ENCODE measurements at places on chromosomes 3 and 15.

DNA sequence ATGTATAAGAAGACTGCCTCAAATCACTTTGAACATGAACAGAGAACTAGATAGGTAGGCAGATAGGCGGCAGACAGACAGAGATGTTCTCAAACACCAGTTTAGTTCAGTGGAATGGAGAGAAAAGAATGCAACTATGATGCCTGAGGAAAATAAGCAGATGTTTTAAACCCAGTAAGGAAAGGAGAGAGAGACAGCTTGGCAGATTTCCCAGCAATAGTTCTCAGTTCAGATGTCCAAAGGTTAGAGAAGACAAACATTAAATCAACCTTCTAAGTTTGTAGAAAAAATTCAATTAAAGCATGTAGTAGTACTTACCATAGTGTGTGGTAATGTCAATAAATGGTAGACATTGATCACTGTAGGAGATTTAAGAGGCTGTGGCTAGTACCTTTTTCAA lies 209.6 kb upstream of the PFN2 start:
- H3K27me3 ChIP-seq = peaks cover 2% of the 10 kb centered on the region
- no peaks in the 10 kb centered on the region for H3K4me1 ChIP-seq
- H3K27ac ChIP-seq = no peak overlapping the region
- no peaks in the 10 kb centered on the region for H3K36me3 ChIP-seq

DNA sequence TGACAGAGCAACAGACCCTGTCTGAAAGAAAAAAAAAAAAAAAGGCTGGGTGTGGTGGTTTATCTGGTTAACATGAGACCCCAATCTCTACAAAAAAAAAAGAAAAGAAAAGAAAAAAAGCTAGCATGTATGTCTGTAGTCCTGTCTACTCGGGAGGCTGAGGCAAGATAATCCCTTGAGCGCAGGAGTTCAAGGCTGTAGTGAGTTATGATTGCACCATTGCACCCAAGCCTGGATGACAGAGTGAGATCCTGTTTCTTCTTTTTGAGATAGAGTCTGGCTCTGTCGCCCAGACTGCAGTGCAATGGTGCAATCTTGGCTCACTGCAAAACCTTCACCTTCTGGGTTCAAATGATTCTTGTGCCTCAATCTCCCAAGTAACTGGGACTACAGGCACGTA lies 8.4 kb upstream of the DHX30 start:
- H3K4me3 ChIP-seq = no peak overlapping the region
- no peaks in the 10 kb centered on the region for H3K36me3 ChIP-seq
- no peaks in the 10 kb centered on the region for H3K27me3 ChIP-seq
- no peak for DNase-seq

DNA sequence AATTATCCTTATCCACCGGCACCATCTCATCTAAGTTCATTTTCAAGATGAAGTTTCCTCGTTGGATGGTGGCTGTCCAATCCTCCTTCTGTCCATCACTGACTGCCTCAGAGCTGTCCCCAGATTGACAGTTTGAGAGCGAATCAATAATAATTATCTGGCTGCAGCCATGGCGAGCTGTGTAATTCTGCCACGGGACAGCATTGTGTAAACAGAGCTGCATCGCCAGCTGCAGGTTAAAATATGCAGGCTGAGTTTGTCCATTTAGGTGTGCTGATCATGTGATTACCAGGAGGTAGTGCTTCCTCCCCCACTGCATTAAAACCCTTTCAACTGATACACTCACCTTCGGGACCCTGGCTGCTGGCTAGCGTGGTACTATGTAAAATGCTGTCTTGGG lies 461.9 kb upstream of the ONECUT1 start:
- DNase-seq = no peak
- H3K4me3 ChIP-seq = no peak overlapping the region
- H3K27me3 ChIP-seq = no peaks in the 10 kb centered on the region
- no peaks in the 10 kb centered on the region for H3K4me1 ChIP-seq
- no peaks in the 10 kb centered on the region for H3K36me3 ChIP-seq

GRCh38 chr3:124935794-124936542 lies 1.4 kb upstream of the MUC13 start:
- H3K27me3 ChIP-seq = peaks cover 5% of the 10 kb centered on the region
- no peak overlapping the region for H3K4me3 ChIP-seq
- no peak for DNase-seq

DNA sequence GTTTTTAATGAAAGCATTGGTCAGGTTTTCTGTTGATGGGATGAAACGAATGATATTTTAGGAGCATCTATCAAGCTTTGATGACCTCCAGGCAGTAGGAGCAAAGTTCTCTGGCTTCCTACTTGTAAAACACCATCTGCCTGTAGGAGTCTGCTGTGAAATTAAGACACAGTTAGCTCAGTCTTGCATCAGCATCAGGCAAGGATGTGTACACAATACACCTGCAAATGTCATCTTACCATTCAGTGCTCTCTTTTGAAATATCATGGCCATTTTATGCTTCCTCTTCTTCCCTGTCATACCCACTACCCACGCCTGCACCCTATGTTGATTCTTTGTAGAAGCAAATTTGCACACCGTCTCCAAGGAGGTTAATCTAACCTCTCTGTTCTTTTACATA lies 38.2 kb downstream of the B3GALNT1 start:
- no peak for DNase-seq
- H3K36me3 ChIP-seq = peaks cover 2% of the 10 kb centered on the region
- peaks cover 35% of the 10 kb centered on the region for H3K4me1 ChIP-seq

DNA sequence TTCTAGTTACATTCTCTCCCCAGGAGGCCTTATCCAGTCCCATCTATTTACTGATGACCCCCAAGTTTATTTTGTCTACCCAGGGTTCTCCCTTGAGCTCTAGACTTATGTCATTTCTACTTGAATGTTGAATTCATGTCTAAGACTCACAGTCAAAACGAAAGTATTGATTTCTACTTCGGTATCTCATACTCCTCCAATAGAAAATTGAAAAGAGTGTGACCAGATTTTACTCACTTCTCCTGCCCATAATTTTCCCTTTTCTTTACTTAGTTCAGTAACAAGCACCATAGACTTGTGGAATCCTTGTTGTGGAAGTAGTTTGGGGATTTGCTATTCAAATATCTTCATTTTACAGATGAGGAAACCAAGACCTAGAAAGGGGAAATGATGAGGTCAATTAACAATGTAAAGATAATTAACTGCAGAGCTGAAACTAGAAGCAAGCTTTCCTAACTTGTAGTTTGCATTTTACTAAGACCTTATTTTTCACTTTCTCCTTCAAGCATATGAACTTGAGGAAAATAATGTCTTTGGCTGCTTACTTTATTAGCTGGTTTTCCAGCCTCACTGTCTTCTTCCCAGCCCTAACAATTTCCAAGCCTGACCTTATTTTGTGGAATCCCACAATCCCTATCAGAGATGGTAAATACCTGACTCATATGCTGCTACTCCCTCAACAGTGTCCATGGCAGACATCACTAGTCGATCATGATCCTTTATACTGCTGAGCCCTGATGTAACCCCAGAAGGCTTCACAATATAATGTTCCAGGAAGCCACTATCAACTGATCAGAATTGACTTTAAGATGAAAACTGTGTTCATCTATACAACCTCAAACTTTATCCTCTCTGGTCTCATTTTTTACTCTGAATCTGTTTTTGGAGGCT lies 123.9 kb upstream of the AGBL1 start:
- H3K4me1 ChIP-seq = no peaks in the 10 kb centered on the region
- H3K36me3 ChIP-seq = no peaks in the 10 kb centered on the region
- H3K27me3 ChIP-seq = peaks cover 5% of the 10 kb centered on the region
- no peak overlapping the region for H3K27ac ChIP-seq

- no peaks in the 10 kb centered on the region for H3K4me1 ChIP-seq
- H3K27me3 ChIP-seq = no peaks in the 10 kb centered on the region
Measured at GRCh38 chr3:152047465-152047864, 174.0 kb downstream of the SUCNR1 start.

DNA sequence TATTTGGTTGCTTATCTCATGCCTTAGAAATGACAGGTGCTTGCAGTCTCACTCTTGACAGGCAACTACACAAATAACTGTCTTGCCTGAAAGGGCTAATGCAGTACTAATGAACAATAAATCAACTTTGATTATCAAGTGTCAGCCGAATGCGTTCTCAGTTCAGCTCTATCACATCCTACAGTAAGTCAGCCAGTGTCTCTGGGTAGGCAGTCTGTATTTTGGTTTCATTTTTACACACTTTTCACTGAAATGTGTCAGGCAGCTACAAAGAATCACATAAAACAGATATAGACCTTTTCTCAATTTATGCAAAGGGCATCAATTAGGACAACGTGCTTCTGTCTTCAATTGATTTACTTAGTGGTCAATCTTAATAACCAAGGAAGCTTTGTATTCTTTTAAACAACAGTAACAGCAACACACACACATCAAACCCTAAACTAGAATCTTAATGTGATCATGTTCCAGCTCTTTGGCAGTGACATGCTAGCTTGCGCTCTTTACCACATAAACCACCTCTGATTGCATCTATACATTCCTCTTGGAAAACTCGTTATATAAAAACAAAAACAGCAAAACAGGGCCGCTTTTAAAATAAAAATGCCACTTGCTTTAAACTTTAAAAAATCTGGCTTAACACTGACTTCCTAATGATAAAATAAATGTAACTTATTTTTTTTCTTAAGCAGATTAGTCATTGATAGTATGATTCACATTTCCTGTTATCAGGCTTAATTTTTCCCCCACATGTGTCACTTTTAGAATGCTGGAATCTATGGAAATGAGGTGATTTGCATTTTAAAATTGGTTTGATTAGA lies 520.4 kb downstream of the FOXP1 start:
- H3K4me3 ChIP-seq = no peak overlapping the region
- H3K27ac ChIP-seq = no peak overlapping the region
- peaks cover 31% of the 10 kb centered on the region for H3K36me3 ChIP-seq
- no peaks in the 10 kb centered on the region for H3K27me3 ChIP-seq

DNA sequence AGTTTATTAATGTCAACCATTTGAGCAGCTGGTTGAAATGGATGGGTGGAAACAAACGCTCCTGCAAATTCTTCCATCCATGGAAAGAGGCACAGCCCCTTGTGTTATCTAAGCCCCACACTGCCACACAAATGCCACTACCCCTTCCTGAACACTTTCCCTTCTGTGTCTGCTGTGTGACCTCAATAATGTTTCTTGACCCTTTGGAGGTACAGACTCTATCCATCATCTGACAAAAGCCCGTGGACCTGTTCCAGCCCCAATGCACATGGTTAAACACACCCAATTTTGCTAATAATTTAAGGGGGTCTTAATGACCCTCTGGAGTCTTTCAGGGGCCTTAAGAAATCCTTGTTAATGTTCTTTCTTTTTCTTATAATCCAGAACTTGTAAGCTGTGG lies 482.2 kb upstream of the CFAP20DC start:
- H3K4me1 ChIP-seq = peaks cover 10% of the 10 kb centered on the region
- H3K4me3 ChIP-seq = no peak overlapping the region
- no peaks in the 10 kb centered on the region for H3K27me3 ChIP-seq
- no peak for DNase-seq
- no peaks in the 10 kb centered on the region for H3K36me3 ChIP-seq

DNA sequence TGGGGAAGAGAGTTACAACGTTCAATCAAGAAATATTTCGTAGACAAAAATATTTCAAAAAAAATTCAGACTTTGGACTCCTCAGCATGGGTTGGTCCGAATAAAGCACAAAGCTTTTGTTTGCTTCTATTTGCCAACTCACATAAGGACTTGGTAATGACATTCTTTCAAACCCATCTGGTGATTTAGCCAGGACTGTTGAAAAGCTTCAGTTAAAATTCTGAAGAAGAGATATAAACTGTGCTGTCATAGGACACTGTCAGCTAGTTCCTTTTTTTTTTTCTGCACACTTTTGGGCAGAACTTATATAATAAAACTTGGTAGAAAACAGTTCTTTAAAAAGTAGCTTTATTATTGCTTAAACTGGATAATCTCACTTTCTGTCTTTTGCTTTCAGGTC lies 660.8 kb upstream of the SGO1 start:
- no peaks in the 10 kb centered on the region for H3K4me1 ChIP-seq
- H3K4me3 ChIP-seq = no peak overlapping the region
- no peak overlapping the region for H3K27ac ChIP-seq
- H3K27me3 ChIP-seq = no peaks in the 10 kb centered on the region

DNA sequence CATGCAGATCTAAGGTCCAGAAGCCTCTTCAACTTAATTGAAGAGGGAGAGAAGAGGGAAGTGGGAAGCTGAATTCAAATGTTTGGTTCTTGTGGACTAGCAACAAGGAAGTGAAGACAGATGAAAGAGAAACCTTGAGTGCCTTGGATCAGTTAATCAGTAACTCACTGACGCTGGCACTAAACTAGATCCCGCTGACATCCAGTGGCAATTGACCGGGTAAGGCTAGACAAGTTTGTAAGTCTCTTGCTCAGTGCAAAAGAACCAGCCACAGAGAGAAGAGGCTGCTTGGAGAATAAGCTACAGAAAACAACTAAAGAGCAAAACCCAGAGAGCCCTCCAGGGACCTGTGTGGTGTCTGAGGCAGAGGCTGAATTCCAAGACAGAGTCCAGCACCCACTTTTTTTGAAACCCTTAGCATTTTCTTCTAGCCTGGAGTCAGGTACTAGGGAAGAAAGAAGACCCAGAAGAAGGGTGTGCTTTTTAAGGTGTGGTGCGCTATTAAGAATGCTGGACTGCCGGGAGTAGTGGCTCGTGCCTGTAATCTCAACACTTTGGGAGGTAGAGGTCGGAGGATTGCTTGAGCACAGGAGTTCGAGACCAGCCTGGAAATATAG lies 6.9 kb downstream of the PLCH1 start:
- DNase-seq = no peak
- H3K27ac ChIP-seq = no peak overlapping the region
- H3K36me3 ChIP-seq = no peaks in the 10 kb centered on the region

DNA sequence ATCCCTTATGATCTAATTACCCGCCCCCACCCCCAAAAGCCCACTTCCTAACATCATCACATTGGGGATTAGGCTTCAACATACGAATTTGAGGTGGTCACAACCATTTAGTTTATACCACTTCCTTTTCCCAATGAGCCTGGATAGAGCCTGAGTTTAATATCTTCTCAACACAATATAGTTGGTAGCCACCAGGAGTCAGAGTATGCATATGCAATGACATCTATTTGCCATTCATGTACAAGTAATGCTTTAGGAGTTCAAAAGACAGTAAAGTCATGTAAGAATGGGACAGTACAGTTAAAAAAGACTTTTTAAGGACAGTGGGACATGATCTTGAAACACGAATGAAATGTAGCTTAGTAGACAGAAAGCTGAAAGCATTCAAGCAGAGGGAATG lies 172.4 kb downstream of the DCLK3 start:
- no peak overlapping the region for H3K4me3 ChIP-seq
- no peak overlapping the region for H3K27ac ChIP-seq
- no peaks in the 10 kb centered on the region for H3K4me1 ChIP-seq

- no peak for DNase-seq
- peaks cover 2% of the 10 kb centered on the region for H3K27me3 ChIP-seq
- no peaks in the 10 kb centered on the region for H3K36me3 ChIP-seq
Measured at GRCh38 chr15:86445579-86446252, 366.0 kb downstream of the AGBL1 start.

All from activated naive CD8-positive, alpha-beta T cell treated with anti-CD3 and anti-CD28 coated beads, Interleukin-2, amount 50 U/mL, for 24 hours (primary cell).